Neuronal stem cell (in vitro differentiated cells): ENCODE measurements at places on chromosomes 2 and 18.

DNA sequence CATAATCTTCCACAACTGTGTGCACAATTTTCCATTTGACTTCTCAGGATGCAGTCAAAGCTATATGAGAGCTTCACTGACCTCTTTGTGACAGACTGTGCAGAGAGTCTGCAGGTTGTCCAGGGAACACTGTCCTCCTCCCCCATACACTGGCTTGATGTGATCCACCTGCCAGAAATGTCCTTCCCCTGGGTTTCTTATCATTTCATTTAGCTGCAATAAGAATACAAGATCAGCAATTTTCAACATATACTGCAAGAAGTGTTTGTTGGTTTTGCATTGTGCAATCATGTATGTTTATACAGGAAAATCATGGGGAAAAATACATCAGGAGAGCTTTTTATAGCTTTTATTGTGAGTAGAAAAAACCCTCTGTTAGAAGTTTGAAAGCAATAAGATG lies 150.7 kb downstream of the RAB3GAP1 start:
- DNase-seq, result no peak

DNA sequence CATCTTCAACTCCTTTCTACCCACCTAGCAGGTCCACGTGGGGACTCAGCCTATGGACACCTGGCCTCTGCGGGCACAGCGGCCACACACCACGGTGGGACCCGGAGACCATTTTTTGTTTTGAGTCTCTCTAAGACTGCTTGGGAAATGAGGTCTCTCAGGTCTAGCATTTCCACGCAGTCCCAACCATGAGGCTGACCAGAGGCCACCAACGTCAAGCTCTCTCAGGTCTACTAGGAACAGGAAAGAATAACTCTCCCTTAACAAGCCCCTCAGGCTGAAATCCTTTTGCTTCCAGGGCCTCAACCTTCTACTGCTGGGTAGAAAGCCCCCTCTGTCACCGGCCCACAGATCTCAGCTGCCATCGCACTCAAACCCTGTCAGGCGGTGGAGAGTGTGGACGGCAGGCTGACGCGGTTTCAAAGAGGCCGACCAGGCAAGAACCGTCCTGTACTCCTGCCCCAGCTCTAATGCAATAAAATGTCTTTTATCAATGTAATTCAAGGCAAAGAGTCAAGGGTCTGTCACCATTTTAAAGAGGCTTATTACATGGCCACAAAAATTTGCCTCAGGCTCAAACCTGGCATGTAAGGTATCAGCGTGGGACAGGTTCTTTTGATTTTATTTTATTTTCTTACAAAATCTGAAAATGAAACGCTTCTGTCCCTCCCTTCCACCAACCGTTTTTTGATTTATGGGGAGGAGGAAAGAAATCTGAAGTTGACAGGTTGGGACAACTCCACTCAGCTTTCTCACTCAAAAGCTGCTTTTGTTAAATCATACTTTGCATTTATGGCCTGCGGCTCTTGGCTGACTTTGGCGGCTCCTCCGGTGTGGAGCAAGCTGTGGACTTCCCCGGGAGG lies 74.0 kb downstream of the BCL11A start:
- no peak for DNase-seq

GRCh38 chr2:175282300-175282699 lies 100.8 kb upstream of the ATP5MC3 start:
- DNase-seq, result no peak

DNA sequence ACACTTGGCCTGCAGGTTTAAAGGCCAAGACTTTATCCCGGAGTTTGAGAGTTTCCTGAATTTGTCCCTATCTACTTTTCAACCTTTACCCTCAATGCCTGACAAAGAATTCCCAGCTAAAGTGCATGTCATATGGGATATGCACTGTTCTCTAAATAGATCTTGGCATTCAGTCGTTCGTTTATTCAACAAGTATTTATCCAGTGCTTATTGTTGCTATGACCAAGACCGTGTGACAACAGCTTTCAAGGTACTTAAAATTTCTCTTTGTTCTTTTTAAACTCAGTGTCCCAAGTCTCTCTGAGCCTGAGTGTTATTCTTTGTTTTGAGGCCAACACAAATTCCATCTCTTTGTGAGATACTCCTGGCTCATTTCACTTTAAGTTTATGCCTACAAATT lies 133.4 kb downstream of the RGPD3 start:
- DNase-seq, result no peak

DNA sequence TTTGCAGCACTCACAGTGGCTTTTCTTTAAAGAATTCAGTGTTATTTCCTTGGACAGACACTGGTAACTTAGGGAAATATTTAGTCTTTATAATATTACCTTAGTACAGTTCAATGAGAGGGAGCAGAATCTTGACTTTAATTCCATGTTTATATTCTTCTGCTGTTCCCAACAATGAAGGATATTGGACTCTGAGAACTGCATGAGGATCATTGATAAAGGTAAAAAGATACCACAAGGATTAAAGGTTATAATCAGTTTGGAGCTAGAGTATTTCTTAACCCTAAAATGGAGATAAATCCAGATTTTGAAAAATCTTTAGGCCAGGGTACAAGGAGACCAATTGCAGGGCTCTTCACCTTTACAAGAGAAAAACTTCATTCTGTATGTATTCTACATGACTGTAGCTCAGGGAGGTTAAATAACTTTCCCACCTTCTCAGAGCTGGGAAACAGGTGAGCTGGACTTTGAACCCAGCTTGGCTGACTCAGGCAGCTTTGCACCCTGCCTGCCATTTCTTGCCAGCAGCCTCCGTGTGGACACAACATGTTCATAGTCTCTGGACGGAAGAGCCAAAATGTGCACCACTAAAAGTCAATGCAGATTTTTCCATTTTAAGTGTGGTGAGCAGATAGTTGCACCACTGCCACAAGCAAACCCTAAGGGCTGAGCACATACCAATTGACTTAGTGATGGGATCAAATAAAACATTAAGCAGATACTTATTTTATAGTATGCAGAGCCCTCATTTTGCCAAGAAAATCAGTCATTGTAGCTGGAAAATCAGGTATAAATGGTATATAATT lies 26.7 kb downstream of the UPP2 start:
- DNase-seq, result no peak

DNA sequence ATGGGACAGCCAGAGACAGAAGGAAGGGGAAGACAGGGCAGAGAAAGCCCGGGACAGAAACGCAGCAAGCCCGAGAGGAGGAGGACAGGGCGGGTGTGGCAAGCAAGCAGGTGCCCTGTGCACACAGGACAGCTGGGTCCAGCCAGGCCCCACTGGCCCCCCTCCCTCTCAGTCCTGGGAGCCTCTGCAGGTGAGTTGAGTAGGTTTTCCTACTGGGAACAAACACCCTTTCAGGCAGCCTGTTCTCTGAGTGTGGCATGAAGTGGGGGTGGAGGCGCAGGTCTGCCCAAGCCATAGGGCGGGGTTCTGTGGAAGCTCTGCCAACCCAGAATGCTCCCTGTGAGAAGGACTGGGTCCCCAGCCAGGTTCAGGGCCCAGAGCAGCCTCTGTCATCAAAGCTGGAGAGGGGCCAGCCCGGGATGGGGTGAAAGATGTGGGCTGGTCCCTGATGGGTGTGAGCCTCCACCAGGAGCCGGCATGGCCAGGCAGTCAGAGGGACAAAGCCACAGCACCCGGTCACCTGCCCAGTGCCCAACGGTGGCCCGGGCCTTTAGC lies 129.4 kb downstream of the TFCP2L1 start:
- DNase-seq, result no peak

GRCh38 chr2:229474125-229474524 lies 203.0 kb upstream of the PID1 start:
- DNase-seq, result no peak

DNA sequence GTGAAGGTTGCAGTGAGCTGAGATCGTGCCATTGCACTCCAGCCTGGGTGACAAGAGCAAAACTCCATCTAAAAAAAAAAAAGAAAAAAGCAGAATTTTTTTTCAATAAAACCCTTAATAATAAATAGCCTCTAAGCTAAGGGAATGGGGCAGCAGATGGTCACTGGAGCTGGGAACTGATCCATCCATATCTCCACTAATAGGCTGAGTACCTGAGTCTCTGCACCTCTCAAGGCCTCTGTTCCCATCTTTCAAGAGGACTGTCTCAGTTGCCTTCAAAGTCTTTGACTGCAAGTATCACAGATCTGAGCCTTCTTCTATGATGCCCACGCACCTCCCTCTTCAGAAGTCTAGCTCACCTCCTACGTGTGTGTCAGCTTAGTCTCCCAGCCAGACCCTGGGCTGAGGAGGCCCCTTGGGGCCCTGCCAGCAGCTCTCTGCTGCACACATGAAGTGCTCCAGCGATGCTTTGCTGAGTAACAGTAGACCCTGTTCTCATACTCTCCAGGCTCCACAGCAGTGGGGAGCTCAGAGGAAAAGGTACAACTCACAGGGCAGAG lies 32.9 kb downstream of the ST8SIA5 start:
- DNase-seq, result no peak

DNA sequence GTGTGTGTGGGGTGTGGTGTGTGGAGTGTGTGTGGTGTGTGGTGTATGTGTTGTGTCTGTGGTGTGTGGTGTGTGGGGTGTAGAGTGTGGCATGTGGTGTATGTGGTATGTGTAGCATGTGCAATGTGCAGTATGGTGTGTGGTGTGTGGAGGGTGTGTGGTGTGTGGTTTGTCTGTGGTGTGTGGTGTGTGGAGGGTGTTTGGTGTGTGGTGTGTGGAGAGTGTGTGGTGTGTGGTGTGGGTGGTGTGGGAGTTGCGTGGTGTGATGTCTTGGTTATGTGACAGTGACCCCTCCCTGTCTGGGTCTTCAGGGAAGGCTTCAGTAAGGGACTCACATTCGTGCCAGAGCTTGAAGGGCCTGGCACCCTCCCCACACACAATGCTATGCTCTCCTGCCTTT lies 718.2 kb upstream of the SOX11 start:
- no peak for DNase-seq

DNA sequence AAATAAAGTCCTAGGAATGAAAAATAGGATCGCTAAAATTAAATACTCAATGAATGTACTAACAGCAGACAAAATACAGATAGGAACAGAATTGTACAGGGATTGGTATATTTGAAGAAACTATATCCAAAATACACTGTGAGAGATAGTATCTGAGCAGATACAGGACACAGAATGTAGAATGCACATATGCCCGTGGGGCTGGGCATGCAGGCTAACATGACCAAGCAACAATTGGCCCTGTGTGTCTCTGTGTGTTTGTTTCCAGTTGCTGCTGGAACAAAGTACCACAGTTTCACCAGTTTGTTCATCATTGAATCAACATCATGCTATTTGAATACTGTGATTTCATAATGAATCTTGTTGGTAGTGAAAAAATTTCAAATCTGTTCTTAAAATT lies 127.6 kb downstream of the PMAIP1 start:
- DNase-seq, result no peak

DNA sequence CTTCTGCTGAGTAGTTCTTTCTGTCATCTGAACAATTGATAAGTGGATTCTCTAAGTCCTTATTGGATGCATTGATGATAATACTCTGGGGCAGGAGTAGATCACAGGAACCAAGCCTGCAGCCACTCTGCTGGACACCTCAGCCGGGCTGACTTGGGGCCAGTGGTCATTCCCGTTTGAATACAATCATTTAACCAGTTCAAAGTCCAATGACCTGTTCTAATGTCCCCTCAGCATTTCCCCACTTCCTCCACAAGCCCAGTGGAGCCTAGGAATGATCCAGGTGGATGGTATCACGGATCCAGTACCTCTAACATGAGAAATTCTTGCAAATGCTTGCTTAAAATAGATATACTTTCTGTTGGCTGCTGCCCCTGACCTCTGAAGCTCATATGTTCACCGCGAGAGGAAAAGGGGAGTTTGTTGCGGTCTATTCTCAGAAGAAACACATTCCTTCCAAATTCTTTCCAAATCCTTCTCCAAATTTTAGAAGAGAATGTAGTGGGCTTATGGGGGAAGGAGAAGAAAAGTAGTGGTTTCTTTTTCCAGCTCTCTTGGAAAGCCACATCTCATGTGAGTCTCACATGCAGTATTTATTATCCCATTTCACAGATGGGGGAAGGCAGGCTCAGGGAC lies 170.9 kb downstream of the INHBB start:
- no peak for DNase-seq

- no peak for DNase-seq
Measured at GRCh38 chr18:10437837-10438236, 16.6 kb upstream of the APCDD1 start.

GRCh38 chr2:36967236-36967876 lies 1.0 kb upstream of the STRN start:
- DNase-seq, result no peak

DNA sequence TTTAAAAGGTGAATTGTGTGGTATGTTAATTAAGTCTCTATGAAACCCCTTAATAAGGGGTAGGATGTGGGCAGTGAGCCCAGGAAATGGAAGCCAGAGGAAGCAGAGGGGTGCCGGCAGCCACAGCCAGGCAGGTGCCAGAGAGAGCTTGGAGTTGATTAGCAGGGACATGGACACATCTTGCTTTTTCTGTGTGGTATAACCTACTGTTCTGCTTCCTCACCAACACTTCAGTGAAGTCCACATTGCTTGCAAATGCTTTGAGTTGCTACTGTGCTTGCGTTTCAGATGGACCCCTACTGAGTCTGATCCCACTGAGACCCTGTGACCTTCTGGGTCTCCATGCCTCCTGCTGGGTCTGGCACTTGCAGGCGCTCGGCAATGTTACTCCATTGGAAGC lies 30.3 kb upstream of the ARHGEF4 start:
- no peak for DNase-seq

DNA sequence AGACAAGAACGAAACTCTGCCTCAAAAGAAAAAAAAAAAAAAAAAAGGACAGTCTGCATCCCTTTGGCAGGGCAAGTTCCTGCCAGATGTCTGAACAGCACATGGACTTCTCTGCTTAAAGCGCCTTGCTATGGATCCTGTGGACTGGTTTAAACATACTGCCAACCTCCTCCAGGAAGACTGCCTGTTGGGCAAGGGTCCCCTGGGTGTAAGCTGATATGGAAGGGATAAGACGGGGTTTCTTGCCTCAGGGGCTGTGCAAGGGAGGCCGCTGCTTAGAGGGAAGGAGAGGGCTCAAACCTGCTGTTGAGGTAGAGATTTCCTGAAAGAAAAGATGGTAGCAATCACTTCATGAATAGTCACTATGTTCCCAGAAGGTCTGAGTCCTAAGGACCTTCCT lies 22.2 kb downstream of the SKA1 start:
- no peak for DNase-seq

DNA sequence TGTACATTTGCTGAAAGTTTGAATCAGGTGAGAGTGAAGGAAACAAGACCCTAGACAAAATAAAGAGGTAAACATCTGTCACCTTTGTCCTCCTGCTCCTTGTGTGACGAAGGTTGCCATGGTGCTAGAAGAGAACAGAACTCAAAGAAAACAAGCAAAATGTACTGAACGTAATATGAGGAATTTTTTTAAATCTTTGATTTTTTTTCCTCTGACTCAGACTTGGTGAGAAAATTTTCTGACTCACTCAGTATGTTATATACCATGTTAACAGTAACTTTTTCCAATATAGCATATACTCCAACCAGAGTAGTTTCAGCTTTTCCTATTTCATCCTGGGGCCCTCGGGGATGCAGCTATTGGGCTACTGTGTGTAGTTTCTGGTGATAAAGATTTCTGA lies 2114.6 kb upstream of the PIK3C3 start:
- DNase-seq, result no peak

- DNase-seq, result no peak
Measured at GRCh38 chr2:164620873-164621763, at the start of gene GRB14. Gene GRB14 (minus strand): TSS chr2:164621482. CDS start chr2:164621309, 173 bp downstream.
